ENCODE measurements at places on chromosomes 2 and 18. TPM values are rescaled to one million over a fixed set of nuclear protein-coding genes. Genes with fewer than 3 reads are reported as not detected.

The NCOA1 gene
- 11.4 TPM for polyA plus RNA-seq

The KLHL30 gene
- polyA plus RNA-seq = 0.19 TPM

The STON1 gene
- polyA plus RNA-seq = 1.8 TPM

The FHOD3 gene
- polyA plus RNA-seq = 1.2 TPM

DNA sequence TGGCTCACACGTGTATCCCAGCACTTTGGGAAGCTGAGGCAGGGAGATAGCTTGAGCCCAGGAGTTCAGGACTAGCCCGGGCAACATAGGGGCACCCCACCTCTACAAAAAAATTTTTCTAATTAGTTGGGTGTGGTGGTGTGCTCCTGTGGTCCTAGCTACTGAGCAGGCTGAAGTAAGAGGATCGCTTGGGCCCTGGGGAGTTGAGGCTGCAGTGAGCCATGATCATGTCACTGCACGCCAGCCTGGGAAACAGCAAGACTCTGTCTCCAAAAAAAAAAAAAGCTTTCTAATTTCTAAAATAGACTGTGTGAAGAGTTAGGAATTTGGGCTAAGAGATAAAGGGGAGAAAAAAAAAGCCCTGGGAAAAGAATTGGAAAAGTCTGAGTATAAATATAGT lies 51.9 kb upstream of the NAB1 start:
- DNase-seq = no peak

DNA sequence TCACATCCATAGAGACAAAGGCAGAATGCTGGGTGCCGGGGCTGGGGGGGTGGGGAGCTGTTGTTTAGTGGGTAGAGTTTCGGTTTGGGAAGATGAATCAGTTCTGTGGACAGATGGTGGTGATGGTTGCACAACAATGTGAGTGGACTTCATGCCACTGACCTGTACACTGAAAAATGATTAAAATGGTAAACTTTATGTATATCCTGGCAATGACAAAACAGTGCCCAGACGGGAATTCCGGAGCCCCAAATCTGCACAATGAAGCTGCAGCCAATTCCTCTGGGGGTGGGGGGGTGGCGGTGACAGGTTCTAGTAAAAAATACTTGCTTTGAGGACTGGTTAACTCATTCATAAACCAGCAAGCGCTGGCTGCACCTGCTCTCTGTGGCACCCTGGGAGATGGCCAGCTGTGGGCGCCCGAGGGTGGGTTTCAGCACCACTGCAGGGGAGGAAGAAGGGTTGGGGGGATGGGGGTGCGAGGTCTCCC lies 81.8 kb upstream of the HPCAL1 start:
- no peak for DNase-seq

GRCh38 chr2:216741223-216741593 lies 45.9 kb upstream of the IGFBP5 start:
- no peak for DNase-seq

- no peak for DNase-seq
These were observed 37.6 kb upstream of the MSTN start for GRCh38 chr2:190099890-190100697.

DNA sequence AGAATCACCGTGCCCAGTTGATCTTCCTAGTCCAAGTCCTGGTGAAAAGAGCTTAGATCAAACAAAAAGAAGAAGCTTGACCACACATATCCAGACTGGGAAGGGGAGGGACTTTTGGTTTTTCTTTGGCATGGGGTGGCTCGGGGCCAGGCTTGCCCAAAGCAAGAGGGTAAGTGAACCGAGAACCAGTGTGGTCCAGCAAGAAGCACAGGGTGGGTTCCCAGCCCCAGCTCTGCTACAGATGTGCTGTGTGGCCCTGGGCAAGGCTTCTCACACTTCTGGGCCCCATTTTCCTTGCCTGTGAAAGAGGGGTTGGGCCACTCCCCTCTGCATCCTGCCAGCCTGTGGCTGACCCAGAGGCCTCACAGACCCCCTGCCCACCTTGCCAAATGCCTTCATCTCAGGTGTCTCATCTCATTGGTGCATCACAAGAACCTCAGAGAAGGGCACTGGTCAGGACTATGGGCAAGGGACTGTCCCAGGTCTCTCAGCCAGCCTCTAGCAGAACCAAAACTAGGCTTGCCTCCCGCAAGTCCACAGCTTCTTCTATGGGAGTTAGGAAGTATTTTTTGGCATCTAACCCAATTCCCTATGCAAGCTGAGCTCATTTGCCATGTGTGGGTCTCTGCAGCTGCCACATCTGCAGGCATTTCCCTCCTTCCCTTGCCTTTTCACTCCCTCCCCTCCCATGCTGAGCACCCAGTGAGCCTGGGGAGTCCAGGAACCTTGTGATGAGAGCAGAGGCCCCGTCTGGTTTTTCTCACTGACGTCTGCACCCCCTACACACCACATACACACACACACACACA lies 6.9 kb downstream of the ATP6V1B1 start:
- peak; percentile 58 for DNase-seq

- no peak for DNase-seq
These were observed 765.8 kb downstream of the METTL4 start for GRCh38 chr18:1805521-1805920.

- no peak for DNase-seq
These were observed 131.1 kb downstream of the FMNL2 start for GRCh38 chr2:152466041-152466440.

GRCh38 chr2:29573147-29573546 lies 348.2 kb downstream of the ALK start:
- no peak for DNase-seq

DNA sequence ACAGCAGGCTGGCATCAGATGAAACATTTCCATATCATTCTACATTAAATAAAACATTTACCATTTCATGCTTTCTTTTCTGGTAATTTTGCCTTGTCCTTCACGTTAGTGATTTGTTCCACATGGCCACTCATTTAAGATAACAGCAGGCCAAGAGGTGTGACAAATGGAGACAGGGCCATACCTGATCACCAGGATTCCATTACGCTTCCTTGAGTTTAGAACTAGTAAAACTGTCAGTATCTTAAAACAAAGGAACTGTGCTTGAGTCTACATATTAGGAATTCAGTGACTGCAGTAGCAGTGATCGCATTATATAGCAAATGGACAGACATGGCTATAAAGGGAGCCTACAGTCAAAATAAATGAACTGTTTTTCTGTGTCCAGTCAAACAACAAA lies 155.1 kb upstream of the FSHR start:
- DNase-seq = no peak
